ENCODE measurements at places on chromosomes 12 and 14. TPM values are rescaled to one million over a fixed set of nuclear protein-coding genes. Genes with fewer than 3 reads are reported as not detected.

GRCh38 chr12:13805041-13805440 is 176.4 kb downstream of the GRIN2B start:
- DNase-seq: no peak

The NPAS3 gene
- 1.2 TPM for total RNA-seq

- DNase-seq: no peak
These were observed 128.1 kb downstream of the SLC15A4 start for GRCh38 chr12:128695697-128696096.

DNA sequence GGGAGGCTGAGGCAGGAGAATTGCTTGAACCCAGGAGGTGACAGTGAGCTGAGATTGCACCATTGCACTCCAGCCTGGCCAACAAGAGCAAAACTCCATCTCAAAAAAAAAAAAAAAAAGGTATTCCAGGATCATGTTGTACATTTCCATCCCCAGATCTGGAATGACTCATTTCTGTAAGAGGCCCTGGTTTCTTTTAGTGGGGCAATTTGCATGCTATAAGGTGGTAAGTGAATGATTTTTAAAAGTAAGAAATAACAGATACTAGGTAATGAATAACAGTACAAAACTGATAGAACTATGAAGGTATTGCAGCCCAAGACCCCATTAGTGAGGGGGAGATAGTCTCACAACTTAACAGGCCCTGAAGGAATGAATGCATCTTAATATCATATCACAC is 17.7 kb upstream of the ADCK1 start:
- no peak for DNase-seq

The NUP37 gene
- total RNA-seq: 81.6 TPM

The KRT83 gene
- total RNA-seq: 0.33 TPM

The RNASE3 gene
- total RNA-seq: not detected

The FLVCR2 gene
- 1.8 TPM for total RNA-seq

GRCh38 chr14:57610631-57611030 is 117.0 kb upstream of the CCDC198 start:
- no peak for DNase-seq

The NRIP2 gene
- not detected for total RNA-seq

DNA sequence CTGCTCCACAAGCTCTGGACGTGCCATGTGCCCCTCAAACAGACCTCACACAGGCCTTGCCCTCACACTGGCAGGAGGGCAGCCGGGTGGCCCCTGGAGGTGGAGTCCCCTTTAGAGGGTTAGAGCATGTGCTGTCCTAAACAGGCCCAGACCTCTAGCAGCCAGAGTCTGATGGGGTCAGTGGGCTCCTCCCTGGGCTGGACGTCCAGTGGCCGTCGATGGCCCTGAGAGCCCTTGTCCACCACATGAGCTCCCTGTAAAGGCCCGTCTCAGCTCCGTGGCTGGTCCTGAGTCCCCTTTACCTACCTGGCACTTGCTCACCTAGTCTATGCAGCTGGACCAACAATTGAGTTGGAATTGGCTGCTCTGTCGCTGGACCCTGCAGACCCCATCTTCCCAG is 3.8 kb downstream of the TMEM179 start:
- no peak for DNase-seq

The FGF6 gene
- total RNA-seq: not detected

GRCh38 chr12:25194214-25194613 is 746 bp downstream of the DNAI7 start:
- no peak for DNase-seq

DNA sequence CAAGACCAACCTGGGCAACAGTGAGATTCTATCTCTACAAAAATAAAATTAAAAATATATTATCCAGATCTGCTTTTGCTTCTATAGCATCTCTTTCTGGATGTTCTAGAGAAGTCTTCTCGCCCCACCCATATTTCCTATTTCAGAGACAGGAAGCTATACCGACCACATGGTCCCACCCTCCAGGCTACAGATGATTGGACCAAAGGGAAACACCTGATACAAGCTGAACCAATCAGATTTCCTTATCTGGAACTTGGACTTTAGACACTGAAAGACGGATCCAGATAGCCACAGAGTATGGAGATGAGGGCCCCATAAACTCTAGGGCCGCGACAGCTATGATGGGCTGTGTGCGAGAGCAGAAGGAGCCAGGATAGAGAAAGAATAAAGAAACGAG is 48.7 kb downstream of the CCDC60 start:
- DNase-seq: no peak

DNA sequence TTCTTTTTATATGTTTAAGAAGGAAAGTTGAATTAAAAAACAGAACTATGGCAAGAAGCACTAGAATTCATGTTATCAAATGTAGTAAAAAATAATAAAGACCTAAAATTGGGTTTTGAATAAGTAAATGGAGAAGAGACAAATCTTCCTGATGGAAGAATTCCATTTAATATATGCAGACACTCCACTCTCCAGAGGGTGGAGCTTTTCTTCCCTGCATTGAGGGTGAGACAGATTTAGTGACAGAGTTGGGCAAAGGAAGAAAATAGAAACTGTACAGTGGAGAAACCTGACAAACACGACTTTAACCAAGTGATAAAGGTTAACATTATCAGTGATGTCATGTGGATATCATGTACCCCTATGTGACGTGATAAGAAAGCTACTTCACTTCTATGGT is 217.6 kb downstream of the PRKD1 start:
- peak; percentile 22 for DNase-seq

DNA sequence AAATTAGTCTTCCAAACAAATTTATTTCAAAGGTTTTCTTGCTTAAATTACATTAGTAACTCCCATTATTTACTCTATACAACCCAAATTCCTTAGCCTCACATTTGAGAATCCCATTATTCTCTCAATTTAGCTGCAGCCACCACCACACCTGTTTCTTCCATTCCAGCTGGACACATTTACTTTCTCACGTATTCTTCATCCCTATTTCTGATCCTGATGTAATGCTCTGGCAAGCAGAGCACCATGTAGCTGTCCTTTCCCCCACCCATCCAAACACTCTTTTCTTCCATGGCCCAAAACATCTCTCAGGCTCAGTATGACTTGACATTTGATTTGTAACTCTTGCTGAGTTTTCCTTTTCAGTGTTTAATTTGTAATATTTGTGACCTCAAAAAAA is 240.2 kb upstream of the CLEC14A start:
- DNase-seq: no peak

The IL26 gene
- not detected for total RNA-seq

GRCh38 chr12:54945082-54945481 is 39.5 kb downstream of the TESPA1 start:
- DNase-seq: no peak
